ENCODE measurements at places on chromosomes 2 and 18.

DNA sequence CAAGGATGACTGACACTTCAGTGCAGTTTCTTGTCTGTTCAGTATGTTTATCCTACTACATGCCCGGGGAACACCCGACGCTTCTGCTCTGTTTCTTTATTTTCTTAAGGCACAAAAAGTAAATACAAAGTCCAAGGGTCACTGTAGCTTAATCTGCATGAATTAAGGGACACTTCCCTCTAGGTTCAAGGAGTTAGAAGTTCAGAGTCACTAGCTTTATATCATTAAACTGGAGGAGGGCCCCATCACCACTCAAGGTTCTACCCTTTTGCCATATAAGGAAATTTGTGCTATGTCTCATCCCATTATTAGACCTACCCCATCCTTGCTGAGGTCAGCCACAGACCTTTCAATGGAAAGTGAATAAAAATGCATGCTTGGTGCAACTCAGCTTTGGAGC lies 27.6 kb upstream of the RMDN2 start:
- DNase-seq: no peak

DNA sequence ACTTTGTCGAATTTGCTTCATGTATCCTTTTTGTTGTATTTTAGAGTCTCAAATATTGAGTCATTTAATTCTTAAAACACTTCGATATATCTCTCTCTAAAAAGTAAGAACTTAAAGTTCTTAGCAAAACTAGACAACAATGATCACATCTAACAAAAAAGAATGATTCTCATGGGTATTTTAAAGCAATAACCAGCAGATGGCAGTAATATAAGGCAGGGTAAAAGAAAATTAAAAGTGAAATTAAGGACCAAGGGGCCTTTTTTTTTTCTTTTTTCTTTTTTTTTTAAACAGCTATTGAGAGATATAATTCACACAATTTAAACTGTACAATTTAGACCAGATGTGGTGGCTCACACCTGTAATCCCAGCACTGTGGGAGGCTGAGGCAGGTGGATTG lies 9.9 kb upstream of the AOX1 start:
- DNase-seq: peak; percentile 14

GRCh38 chr2:195711478-195711877 lies 54.5 kb downstream of the SLC39A10 start:
- no peak for DNase-seq

GRCh38 chr2:201006704-201007103 lies 43.2 kb upstream of the ORC2 start:
- DNase-seq: no peak

DNA sequence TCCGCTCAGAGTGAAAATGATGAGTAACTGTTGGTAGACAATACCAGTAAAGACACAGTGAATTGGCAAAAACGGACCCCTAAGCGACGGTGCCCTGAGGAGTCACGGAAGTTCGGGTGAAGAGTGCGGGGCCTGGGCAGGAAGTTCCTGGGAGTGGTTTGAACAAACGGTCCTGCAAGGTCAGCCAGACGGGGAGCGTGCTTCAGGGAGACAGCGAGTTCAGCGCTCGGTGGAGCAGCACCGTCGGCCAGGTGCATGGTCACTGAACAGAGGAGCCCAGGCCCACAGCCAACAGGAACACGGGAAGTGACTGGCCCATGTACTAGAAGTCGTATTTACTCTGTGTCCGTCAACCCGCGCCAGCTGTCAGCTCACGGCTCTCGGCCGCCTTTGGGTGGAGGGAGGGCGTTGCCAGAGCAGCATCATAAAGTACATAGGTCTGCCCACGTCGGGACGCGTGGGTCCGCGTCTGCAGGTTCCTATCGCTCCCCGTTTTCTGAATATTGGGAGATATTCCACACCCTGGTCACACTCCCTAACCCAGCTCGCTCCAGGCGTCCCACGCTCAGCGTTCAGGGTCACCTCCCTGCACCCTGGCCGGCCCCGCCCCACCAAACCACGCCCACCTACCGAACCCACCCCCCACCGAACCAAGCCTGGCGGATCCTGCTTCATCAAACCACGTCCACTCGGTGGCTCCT lies 75.6 kb upstream of the UXS1 start:
- no peak for DNase-seq

DNA sequence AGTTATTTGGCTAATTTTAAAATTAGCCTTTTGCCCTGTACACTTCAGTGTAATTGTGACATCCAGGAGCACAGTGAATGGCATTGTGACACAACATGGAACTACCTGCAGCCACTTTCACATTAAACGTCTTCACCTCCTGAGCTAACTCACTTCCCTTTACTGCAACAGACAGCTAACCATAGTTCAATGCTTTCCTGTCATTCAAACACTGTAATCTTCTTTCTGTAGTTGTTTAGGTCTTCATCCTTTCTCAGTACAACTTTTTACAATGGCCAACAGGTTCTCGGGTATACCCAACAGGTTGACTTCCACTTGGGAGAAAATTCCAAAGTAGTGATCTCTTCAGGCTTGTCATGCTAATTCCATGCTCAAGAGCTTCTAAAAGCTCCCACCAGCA lies 8.6 kb upstream of the AGPS start:
- DNase-seq: no peak

GRCh38 chr2:44328750-44329149 lies 32.5 kb downstream of the PREPL start:
- DNase-seq: no peak

GRCh38 chr2:179900655-179901054 lies 39.2 kb upstream of the ZNF385B start:
- no peak for DNase-seq

DNA sequence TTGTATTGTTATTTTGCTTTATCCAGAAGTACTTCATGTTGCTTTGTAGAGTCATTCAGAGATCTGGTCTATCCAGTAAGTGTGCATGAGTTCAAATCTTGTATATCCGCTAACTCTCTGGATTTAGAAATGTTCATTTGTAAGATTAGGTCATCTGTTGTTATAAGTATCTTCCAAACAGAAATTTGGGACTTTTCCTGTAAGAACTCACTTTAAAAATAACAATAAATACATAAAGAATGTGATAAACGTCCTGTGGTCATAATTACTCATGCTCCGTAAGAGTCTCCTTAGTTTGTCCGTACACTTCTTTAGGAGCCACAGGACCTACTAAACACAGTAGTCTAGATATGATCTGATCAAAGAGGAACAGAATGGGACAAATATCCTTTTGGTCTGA lies 699.9 kb upstream of the SLC8A1 start:
- DNase-seq: no peak

- DNase-seq: no peak
Observed at GRCh38 chr2:73256618-73256922, 22.5 kb downstream of the CCT7 start.

GRCh38 chr2:174985614-174986013 lies 19.6 kb downstream of the CHN1 start:
- no peak for DNase-seq

GRCh38 chr2:159215116-159215515 lies 71.4 kb downstream of the WDSUB1 start:
- DNase-seq: no peak

DNA sequence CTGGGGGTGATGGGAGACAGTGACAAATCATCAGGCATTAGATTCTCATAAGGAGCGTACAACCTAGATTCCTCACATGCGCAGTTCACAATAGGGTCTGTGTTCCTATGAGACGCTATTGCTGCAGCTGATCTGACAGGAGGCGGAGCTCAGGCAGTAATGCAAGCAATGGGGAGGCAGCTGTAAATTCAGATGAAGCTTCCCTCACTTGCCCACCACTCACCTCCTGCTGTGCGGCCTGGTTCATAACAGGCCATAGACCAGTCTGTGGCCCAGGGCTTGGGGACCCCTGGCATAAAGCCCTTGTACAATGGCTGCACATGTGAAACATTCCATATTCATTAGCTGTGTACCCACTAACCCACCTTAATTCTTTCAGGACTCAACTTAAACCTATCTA lies 18.0 kb downstream of the NMUR1 start:
- DNase-seq: peak; percentile 45

DNA sequence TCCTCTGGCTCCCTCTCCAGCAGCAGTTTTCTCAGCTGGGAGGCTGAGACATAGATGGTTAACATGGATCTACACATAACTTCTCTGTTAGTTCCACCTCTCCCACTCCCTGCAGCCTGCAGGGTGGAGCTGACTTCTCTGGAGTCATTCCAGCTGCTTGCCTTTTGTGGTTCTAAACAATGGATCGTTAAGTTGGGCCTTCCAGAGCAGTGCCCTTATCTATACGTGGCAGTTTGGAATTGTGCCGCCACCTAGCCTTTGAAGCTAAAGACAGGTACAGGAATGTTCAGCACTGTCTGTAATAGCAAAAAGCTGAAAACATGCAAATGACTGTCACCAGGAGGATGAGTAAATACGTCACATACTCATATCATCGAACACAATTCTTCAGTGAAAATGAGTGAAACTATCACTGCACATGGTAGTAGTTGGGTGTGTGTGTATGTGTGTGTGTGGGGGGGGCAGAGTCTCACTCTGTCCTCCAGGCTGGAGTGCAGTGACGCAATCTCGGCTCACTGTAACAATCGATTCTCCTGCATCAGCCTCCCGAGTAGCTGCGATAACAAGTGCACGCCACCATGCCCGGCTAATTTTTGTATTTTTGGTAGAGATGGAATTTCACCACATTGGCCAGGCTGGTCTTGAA lies 50.3 kb downstream of the SH2D6 start:
- DNase-seq: peak; percentile 48

- DNase-seq: no peak
Observed at GRCh38 chr2:105371156-105371555, 27.7 kb downstream of the FHL2 start.

DNA sequence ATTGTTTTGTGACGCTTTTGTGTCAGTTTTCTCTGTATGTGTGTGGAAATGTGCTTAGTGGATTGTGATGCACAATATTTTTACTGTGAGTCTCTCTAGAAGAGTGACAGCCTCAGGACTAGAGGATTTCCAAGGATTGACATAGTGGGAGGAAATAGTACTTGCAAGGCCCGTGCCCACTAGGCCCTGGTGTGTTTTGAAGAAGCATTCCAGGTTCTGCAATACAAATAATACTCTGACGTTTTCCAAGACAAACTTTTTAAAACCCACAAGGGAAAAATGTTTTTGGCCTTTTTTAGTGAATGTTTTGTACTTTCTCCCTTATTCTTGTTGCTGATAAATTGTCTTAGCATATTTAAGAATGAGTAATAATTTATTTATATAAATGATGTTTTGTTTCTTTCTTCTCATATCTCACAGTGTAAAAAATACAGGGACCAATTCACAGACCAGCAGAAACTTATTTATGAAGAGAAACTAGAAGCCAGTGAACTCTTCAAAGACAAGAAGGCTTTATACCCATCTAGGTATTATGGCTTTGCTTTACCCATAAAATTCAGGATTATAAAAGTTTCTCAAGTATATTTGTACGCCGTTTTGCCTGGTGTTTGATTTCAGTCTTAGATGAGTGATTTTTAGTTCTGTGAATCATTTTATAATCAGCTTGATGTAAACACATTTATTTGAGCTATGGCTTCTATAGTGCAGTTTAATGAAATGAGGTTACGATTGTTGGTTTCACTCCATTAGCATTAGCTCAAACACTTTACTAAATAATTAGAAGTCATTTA lies 165.6 kb downstream of the MYO1B start:
- DNase-seq: no peak

DNA sequence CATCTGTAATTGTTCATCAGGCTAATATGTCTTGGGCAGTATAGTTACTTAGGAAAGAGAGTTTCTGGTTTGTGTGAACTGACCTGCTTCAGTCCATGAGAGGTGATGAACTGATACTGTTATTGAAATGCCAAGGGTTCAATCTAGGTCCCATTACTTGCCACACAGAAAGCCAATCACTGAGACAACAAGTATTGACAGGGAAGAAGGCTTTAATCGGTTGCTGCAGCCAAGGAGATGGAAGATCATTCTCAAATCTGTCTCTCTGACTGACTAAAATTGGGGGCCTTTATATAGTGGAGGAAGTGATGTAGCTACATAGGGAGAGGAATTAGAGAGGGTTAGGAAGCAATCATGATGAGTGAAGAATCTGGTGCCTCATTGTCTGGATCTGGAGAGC lies 19.9 kb upstream of the FAM98A start:
- DNase-seq: no peak

- DNase-seq: no peak
Observed at GRCh38 chr2:71001592-71001927, 6.9 kb upstream of the TEX261 start.

- peak; percentile 61 for DNase-seq
Observed at GRCh38 chr2:17479875-17480274, 38.4 kb downstream of the RAD51AP2 start.

GRCh38 chr18:36075862-36076587 lies 8.7 kb upstream of the RPRD1A start:
- peak; percentile 55 for DNase-seq

DNA sequence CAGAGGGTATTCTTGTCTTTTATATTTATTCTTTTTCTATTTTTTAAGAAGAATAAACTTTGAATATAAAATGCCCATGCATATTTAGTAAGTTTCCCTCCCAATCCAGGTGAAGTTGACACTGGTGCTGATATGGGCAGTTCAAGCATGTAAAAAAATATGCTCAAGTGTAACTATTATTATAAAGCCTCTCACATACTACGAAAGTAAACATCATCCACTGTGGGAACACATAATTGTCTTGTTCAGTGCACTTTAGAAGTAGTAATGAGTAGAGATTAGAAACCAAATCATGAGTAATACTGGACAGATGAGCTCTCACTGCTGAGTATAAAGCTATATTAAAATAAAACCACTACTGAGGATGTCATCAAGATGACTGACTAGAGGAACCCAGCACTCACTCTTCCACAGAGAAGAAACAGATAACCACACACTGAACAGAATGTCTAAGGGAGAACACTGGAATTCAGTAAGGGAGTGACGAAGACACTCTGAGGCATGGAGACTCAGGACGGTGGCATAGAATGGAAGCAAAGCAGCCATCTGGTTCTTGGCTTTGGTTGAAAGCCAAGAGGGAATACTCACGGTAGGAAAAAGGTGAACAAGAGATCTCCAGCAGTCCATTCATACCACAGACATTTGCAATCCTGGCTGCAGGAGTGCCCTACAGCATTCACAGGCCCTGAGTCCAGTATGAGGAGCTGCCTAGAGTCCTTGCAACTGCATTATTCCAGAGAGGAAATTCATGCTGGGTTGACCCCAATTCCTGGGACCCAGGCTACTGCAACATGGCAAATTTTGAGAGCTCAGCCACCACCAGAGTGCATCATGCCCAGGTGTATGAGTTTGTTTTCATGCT lies 9.5 kb upstream of the FAM110C start:
- DNase-seq: no peak

GRCh38 chr2:203959265-203959664 lies 22.7 kb downstream of the ICOS start:
- DNase-seq: no peak

- DNase-seq: no peak
Observed at GRCh38 chr18:10297086-10297485, 157.3 kb upstream of the APCDD1 start.

DNA sequence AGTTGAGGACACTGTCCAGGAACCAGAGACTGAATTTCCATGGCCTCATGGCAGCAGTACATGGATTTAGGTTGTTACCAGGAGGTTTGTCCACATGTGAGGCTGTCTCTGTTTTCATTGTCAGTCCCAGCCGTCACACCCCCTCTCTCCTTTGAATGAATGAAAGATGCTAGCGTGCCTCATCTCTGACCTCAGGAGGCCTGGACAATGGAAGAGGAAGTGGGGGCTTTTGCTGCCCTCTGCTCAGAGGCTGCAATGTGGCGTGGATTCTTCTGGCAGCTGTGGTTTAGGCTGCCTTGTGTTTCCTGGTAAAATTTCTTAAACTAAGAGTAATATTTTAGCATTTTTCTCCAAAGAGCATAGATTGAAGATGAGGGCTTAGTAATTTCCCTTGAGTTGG lies 47.5 kb downstream of the RAB31 start:
- DNase-seq: no peak

Measured in fibroblast of skin of abdomen (primary cell).